ENCODE measurements at places on chromosomes 6 and 20. TPM values are rescaled to one million over a fixed set of nuclear protein-coding genes. Genes with fewer than 3 reads are reported as not detected.

GRCh38 chr6:13303668-13304017, 24.7 kb downstream of the TBC1D7 start:
- peak; percentile 80 for DNase-seq

DNA sequence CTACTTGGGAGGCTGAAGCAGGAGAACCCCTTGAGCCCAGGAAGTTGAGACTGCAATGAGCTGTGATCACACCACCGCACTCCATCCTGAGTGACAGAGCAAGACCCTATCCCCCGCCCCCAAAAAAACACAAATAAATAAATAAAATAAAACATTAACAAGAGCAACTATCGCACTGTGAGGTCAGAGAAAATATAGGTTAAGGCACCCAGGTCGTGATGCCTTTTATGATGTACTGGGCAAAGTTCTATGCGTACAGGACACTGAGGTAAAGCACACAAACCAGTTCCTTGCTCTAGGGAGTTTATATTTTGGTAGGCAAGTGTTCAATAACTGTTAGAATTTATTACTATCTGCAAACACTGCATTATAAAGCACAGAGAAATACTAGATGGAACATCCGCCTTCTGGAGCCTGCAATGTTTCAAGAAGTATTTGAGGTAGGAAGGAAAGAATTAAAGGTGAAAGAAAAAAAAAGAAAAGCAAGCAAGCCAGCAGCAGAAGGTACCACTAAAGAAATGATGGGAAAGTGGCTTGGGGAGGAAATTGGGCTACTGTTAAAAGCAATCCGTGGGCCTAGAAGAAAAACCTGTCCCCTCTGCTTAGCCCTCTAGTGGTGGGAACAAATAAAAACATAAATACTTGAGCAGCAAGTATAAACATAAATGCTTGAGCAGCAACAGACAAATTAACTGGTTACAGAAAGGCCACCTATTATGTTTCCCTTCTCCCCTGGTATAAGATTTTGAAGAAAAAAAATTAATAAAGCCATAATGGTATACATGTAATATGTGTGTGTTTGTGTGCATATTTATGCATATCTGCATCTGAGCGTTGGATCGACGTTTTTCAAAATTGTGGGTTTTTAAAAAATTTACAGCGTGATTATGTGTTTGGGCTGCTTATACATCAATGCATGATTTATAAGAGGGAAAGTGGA, 128.0 kb downstream of the PHACTR1 start:
- peak; percentile 23 for DNase-seq

- DNase-seq: no peak
These were observed 51.1 kb downstream of the KCTD20 start for GRCh38 chr6:36493859-36494258.

DNA sequence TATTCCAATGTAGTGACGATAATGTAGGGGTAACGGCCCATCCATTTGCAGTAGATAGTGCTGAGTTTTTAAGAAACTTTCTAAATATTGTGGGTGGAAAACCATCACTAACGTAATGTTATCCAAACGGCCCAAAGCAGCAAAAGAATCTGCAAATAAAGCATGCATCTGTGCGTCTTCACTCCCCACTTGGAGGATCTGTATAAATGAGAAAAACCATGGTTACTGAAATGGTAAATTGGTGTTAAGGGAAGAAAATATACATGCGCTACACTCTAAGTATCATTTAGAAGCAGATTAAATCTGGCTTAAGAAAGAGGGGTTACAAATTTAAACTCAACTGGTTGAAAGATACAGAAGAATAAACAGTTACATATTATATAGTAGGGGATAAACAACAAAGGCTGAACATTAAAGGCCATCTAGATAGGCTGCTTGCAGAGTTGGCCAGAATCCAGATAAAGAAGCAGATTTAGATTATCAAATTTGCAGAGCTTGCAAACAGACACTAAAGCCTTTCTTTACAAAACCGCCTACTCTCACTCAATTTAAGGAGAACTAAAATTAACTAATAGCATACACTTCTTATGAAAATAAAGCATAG, 93.3 kb downstream of the SESN1 start:
- DNase-seq: no peak

DNA sequence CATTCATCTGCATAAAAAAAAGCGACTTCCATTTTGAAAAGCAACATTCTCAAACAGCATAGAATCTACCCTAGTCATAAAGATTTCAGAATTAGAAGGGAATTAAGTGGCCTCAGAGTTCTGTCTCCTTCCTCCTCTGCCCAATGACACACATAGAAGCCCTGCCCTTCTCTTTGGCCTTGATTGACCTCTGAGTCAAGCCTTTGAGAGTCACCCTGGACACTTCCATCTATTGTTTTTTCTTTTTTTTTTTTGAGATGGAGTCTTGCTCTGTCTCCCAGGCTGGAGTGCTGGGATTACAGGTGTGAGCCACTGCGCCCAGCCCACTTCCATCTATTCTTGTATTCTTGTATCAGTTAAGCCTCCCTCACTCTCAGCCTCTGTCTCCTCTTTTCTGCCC, 44.8 kb upstream of the CTNNBL1 start:
- peak; percentile 40 for DNase-seq

- no peak for DNase-seq
These were observed 64.6 kb downstream of the CDH26 start for GRCh38 chr20:60022849-60023248.

GRCh38 chr6:149592983-149593382, 26.8 kb downstream of the GINM1 start:
- DNase-seq: no peak

GRCh38 chr6:154350293-154350692, 6.3 kb downstream of the IPCEF1 start:
- no peak for DNase-seq

DNA sequence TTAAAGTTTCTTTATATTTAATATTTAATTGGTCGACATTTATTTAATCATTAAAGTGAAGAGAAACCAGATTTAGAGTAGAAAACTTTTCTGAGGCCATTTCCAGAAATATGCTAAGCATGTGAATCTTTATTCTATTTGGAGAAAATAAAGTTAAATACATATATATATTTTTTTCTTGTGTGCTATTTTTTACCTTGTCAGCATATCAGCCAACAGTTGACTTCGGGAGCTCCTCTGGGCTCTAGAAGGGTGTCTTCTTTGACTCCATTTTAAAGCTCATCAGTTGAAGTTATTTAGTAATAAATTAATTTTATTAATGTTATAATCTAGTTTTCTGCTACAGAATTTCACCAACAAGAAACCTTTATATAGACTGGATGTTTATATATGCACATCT, 73.1 kb downstream of the SH3BGRL2 start:
- DNase-seq: no peak

DNA sequence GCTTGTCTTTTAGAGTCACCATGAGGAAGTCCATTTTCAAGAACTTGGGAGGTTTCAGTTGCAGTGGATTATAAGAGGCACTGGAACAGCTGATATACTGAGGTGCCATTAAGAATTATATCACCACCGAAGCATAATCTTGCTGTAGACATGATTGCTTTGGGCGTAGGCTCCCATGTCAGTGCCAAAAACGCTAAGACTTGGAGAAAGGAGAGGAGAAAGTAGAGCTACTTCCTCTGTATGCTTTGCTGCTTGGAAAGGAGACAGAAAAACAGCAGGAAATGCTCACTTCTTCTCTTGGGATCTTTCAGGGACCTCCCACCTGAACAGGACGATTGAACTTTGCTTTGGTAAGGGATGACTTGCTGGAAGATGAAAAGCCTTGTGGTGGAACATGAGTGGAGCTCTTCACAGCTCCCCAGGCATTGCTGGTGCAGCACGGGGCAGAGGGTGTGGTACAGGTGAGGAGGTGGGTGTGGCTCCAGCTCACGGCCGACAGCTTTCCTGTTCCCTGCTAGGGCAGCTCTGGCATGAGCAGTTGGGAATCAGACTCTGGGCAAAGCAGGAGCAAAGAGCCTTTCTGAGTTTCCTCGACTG, 190.4 kb upstream of the JAG1 start:
- DNase-seq: no peak

GRCh38 chr6:6790891-6791290, 202.4 kb downstream of the LY86 start:
- no peak for DNase-seq

- DNase-seq: no peak
These were observed at the start of gene HLA-DRB5 for GRCh38 chr6:32529697-32530430. Gene HLA-DRB5, minus strand, starts transcription at chr6:32530287. Its CDS starts 63 bp downstream, at chr6:32530224.

DNA sequence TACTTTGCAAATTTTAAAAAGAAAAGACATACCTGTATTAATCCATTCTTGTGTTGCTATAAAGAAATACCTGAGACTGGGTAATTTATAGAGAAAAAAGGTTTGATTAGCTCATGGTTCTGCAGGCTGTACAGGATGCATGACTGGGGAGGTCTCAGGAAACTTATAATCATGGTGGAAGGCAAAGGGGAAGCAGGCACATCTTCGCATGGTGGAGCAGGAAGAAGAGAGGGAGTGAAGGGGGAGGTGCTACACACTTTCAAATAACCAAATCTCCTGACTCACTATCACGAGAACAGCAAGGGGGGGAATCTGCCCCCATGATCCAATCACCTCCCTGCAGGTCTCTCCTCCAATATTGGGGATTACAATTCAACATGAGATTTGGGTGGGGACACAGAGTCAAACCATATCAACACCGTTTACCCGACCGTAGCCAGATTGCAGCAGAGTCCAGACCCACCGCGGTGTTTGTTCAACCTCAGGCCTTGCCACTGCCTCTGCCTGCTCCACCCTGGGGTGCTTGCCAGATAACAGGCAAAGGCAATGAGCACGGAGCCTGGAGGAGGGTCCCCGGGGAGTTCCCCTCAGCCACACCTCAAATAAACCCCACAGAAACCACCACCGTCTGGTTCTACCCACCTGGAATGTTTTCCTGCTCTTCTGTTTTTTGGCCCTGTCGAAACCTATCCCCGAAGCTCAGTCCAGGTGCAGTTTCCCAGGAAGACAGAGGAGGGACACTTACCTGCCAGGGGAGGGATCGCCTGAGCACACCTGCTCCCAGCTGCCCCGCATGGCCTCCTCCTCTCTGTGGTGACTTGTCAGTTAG, 142.2 kb upstream of the AFDN start:
- no peak for DNase-seq

GRCh38 chr20:20303742-20304141, 64.2 kb upstream of the INSM1 start:
- no peak for DNase-seq

- no peak for DNase-seq
These were observed 271.0 kb downstream of the KCNQ5 start for GRCh38 chr6:72892901-72893300.

- DNase-seq: no peak
These were observed 456.9 kb upstream of the JAG1 start for GRCh38 chr20:11130554-11131166.

DNA sequence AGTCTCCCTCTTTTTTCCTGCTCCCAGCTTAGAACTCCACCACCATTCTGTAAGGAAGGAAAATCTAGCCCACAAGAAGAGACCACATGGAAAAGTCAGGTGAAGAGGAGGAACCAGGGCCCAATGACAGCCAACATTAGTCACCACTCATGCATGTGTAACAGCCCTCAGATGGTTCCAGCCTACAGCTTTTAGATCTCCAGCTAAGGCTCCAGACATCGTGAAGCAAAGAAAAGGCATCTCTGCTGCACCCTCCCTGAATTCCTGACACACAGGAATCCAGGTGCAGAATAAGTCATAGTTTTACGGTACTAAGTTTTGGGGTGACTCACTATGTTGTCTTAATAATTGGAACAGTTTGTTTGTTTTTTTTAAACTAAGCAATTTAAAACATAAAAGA, 25.5 kb downstream of the DCDC2 start:
- no peak for DNase-seq

GRCh38 chr20:48461091-48461734, 366.6 kb downstream of the PREX1 start:
- DNase-seq: no peak

GRCh38 chr6:43021270-43022047, at the start of gene RRP36:
Gene RRP36, plus strand, starts transcription at chr6:43021623. Its CDS starts 32 bp downstream, at chr6:43021655.
- peak; percentile 67 for DNase-seq

DNA sequence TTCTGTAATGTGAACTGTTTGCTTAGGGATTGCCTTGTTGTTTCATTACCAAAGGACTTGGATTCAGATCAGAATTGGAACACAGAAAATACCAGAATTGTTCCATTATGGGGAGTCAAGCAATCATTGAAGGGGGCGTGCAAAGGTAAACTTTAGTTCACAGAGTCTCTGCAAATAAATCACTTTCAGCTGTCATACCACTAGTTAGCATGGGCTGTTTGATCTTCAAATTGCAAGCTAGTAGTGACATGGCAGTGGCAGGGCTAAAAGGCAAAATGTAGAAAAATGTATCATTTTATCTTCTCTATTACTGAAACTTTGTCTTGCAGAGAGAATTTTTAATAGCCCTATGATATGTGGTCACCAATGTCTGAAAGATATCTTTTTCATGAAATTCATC, 483.2 kb upstream of the NRSN1 start:
- DNase-seq: no peak

DNA sequence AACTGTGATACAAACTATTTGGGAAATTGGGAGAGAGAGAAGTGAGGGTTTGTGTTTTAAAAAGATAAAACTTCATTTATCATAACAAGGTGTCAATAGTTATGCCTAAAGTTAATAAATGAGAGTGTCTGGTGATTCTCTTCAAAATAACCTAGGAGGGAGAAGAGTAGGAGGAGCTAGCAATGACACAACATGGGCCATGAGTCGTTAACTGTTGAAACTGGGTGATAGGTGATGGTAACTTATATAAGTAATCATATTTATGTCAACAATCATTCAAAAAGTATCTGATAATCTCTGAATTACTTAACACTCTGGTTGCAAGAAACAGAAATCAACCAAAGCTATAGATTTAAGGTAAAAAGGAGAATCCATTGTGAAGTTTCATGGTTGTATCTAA, 46.8 kb upstream of the INSM1 start:
- no peak for DNase-seq

DNA sequence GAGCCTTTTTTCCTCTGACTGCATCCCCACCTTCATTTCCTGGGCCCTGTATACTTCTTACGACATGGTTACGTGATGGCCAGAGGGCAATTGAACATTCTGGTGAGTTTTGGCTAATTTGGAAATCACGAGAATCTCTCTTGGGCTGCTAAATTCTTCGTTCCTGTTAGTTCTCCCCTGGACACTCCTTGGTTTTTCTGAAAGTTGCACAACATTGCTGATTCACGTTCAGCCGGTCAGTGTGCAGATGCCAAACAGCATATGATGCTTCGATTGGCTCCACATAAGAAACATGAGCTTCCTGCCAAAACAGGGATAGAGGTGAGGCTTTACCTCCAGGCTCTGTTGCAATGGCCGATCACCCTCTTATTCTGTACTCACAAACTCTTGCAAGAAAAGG, 119.4 kb upstream of the LY86 start:
- no peak for DNase-seq

GRCh38 chr6:4979426-4979825, 24.4 kb downstream of the RPP40 start:
- DNase-seq: no peak

The ZNF292 gene
- total RNA-seq: 23.8 TPM

The NOX3 gene
- not detected for total RNA-seq

The LY6G6F gene
- not detected for total RNA-seq

The FOXF2 gene
- not detected for total RNA-seq

The ENPP3 gene
- total RNA-seq: not detected

The CPNE5 gene
- 32.1 TPM for total RNA-seq

The C4A gene
- total RNA-seq: 5.2 TPM

The CEP85L gene
- 12.0 TPM for total RNA-seq

The IL17A gene
- not detected for total RNA-seq

The ADGB gene
- not detected for total RNA-seq
